ENCODE measurements at places on chromosomes 6 and 20. TPM values are rescaled to one million over a fixed set of nuclear protein-coding genes. Genes with fewer than 3 reads are reported as not detected.
A peak's percentile ranks its signal among the peaks of the same experiment; 100 is the strongest.

DNA sequence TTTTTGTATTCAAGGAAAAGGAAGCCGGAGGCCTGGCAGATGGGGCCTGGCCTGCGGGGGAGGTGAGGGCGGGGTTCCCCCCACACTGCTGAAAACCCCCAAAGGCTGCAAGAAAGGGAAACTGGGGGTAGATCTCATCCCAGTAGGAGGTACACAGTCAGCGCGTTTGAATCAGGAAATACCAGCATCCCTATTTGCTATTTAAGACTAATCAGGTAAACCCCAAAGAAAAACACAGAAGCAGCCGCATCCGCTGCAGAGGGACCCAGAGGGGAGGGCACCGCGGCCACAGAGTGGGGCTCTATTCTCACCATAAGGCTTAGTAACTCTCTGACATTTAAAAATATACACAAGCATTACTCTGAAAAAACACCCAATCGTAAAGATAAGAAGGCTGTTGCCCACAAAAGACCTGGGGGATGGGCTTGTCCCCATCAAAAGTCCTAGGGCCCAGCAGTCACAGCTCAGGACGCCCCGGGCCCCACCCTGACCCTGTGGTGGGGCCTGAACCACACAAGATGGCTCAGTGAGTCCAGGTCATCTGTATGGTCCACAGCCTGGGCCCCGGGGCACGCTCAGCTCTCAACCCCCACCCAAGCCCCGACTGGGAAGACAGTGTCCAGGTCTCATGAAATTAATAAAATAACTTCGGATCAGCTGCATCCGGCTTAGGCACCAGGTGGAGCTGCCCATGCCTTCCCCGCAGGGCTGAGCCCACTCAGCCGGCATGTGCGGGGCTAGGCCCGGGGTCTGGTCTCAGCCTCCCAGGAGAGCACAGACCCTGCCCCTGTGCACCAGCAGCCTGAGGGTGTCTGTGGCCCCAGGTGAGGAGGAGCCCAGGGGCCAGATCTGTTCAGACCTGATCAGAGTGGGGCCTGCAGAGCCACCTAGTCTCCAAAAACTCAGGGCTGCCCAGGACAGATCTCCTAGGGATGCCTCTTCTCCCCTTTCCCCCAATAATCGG is 31.0 kb downstream of the KCNQ2 start:
- DNase-seq, result no peak

GRCh38 chr6:159163901-159164370 is 5.3 kb upstream of the FNDC1 start:
- no peak for DNase-seq

GRCh38 chr6:131917318-131917717 is 33.9 kb downstream of the CCN2 start:
- DNase-seq, result no peak

DNA sequence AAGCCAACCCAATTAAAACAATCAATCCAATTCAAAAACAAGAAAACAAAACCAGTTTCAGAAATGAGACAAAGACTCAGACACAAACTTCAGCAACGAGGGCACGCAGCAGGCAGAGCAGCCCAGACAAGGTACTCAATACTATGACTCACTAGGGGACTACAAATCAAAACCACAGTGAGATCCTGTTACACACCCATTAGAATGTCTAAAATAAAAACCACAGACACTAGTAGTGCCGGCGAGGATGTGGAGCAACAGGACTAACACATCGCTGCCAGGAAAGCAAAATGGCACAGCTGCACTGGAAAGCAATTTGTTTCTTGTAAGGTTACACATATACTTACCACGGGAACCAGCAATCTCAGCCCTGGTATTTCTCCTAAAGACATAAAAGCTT is 28.4 kb upstream of the MAS1L start:
- DNase-seq, result no peak

- DNase-seq, result no peak
Measured at GRCh38 chr6:30964075-30964474, 19.4 kb upstream of the MUC21 start.

- no peak for DNase-seq
Measured at GRCh38 chr6:30198166-30199084, 14.8 kb downstream of the TRIM26 start.

DNA sequence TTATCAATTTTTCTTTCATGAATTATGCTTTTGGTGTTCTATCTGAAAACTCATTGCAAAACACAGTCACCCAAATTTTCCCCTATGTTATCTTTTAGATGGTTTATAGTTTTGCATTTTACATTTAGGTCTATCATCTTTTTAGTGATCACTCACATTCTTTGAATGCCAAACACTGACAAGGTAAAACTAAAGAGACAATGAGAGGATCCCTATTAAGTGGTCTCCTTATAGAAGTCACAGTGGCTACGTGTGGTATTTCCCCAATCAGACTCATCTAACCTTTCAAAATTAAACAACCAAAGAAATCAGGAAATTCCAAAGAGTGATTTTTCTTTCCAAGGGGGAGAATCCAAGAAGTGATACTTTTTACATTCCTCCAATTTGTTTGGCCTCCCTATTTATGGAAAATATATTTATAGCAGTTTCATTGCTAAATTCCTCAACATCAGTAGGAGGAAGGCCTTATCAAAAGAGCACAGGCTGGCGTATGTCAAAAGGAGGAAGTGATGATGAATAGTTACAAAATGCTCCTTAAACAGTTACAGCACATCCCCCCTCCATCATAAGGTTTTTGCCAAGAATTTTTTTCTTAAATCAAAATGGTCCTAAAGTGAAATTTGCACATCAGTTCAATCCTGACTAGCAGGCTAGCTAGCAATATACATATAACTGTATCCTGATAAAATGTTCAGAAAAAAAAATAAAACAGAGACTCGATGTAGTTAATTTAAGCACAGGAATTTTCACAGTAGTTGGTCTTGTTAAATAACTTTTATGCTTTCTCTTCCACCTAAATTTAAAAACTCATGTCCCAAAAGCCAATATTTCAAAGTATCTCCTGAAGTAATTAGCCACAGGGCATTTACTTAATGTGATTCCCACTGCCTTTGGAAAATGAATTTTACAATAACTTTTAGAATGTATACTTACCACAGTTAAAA is 76.2 kb upstream of the IPCEF1 start:
- DNase-seq, result no peak

GRCh38 chr6:158043586-158044524 is 62.2 kb downstream of the SYNJ2 start:
- DNase-seq, result peak; percentile 46

GRCh38 chr20:57837208-57838035 is 127.6 kb upstream of the PMEPA1 start:
- DNase-seq, result no peak

DNA sequence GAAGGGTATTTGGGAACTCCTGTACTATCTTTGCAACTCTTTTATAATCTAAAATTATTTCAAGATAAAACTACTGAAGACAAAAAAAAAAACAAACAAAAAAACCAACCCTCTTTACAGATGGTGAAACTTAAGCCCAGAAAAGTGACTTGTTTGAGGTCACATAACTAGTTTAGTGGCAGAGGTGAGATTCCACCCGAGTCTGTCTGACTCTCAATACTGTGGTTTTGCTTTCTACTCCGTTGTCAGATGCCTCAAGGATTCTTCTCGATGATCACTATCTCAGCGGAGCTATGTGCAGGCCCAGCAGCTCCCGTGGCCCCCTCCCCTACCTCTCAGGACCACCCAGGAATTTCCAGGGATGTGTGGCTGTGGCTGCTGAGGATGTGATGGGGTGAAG is 36.1 kb upstream of the KCNB1 start:
- no peak for DNase-seq

DNA sequence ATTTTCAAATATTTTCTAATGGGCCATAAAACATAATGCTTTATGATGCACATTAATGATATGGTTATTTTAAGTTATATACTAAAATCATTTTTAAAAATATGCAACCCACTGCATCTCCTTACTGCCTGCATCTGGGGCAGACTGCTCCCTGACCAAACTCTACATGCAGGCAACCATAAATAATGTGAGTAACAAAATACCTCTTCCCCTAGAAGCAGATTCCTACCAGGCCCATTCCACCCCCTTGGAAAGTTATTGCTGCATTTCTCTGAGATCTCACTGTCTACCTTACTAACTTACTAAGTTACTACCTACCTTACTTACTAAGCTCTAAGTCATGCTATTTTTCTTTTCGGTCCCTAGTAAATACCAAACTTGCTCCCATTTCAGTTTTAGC is 71.8 kb downstream of the ATG5 start:
- DNase-seq, result no peak

DNA sequence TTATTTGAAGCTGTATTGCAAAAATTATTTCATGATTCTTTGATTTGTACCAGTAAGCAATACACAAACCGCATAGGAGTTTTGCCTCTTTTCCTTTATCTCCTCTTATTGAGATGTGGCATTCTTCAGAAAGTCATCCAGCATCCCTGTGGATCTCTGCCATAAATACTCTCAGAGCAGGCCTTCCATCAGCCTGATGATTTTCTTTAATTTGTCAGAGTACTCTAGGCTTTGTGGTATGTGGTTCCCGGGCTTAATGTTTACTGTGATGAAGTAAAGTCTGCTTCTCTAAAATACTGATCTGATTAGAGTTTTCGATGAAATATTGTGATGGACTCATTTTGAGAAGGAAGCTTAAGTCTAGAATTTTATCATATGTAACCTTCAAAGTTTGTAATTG is 31.1 kb upstream of the SLC35D3 start:
- DNase-seq, result no peak

DNA sequence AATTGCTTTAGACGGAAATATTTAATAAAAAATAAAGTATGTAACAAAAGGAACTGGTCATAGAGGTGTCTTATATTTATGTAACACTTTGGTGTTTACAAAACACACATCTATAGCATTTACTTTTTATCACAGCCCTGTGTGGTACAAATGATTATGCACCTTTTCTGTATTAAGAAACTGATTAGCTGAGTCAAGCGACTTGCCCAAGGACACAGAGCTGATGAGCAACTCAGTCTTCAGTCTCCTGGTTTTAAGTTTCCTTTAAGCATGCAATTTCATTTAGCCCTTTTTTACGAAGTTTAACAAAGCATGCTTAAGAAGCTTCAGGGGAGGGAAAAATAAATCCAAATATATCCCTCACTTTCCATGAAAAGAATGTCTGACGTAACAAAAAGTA is 2.5 kb downstream of the DCDC2 start:
- DNase-seq, result no peak

GRCh38 chr6:69780585-69781178 is 16.1 kb downstream of the LMBRD1 start:
- DNase-seq, result peak; percentile 60

DNA sequence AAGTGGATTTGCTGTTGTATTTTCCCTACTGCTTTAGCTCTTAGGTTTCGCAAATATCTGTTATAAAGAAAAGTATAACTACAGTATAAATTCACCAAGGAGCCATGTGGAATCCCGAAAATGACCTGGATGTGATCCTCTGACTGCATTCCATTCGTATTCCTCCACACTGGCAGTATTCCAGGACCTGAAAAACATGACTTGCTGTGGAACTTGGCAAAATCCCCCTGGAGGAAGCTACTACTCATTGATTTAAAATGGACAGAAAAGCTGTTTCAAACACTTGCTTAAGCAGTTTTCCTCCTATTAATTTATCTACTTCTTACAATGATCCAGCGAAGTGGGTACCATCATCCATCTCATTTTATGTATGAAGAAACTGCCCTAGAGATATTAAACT is 13.3 kb upstream of the ENPP5 start:
- no peak for DNase-seq

GRCh38 chr20:33733654-33734576 is 2.1 kb downstream of the ZNF341 start:
- DNase-seq, result no peak

GRCh38 chr6:22036275-22036674 is 260.6 kb downstream of the PRL start:
- no peak for DNase-seq

DNA sequence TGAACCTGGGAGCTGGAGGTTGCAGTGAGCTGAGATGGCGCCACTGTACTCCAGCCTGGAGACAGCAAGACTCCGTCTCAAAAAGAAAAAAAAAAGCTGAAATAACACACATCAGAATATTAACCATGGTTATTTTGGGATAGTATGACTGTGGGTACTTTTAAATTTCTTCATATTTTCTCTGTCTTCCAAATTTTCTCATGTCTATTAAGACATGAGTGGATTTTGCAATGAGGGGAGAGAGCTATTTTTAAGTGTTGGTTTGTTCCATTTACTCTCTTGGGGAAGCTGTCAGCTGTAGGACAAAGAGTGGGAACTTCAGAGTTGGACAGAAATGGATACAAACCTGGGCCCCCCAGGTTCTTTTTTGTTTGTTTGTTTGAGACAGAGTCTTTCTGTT is 10.3 kb downstream of the ADISSP start:
- no peak for DNase-seq

GRCh38 chr6:98759459-98759858 is 74.9 kb upstream of the POU3F2 start:
- DNase-seq, result no peak

DNA sequence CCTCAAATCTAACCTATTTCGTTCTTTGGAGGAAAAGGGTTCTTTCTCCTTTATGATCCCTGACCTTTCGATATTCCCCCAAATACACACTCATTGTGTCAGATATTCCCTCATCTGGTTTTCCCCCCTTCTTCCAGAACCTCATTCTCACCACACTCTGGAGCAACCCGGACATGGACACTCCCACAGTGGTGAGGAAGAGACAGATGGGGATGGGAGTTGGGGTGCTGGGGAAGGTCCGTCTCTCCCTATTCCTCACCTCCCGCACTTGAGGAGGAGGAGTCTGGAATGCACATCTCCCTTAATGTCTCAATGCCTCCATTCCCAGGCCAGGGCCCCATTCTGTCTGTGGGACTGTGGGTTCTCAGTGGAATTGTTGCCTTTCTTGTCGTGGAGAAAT is 1.3 kb downstream of the SLC39A7 start:
- no peak for DNase-seq

DNA sequence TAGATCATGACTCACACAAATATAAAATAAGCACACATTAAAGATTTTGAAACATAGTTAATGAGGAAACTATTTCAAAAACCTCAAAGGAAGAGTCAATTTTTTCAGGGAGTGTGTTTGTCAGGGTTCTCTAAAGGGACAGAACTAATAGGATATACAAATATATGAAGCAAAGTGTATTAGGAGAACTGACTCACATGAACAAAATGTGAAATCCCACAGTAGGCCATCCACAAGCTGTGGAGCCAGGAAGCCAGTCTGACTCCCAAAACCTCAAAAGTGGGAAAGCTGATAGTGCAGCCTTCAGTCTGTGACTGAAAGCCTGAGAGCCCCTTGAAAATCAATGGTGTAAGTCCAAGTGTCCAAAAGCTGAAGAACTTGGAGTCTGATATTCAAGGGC is 898.0 kb upstream of the EYS start:
- no peak for DNase-seq

CCDC170 gene
- total RNA-seq, result 2.6 TPM

SLC13A3 gene
- 9.8 TPM for total RNA-seq

SIRPB2 gene
- total RNA-seq, result 1.00 TPM

SIM1 gene
- not detected for total RNA-seq

UBE2J1 gene
- 38.4 TPM for total RNA-seq

R3HDML gene
- total RNA-seq, result not detected

HSPA1L gene
- total RNA-seq, result 4.2 TPM

FNDC11 gene
- total RNA-seq, result 0.73 TPM

TCF15 gene
- 0.36 TPM for total RNA-seq

DEFB124 gene
- not detected for total RNA-seq

MRAP2 gene
- total RNA-seq, result 15.8 TPM
